ENCODE measurements at places on chromosomes 5 and 9.

DNA sequence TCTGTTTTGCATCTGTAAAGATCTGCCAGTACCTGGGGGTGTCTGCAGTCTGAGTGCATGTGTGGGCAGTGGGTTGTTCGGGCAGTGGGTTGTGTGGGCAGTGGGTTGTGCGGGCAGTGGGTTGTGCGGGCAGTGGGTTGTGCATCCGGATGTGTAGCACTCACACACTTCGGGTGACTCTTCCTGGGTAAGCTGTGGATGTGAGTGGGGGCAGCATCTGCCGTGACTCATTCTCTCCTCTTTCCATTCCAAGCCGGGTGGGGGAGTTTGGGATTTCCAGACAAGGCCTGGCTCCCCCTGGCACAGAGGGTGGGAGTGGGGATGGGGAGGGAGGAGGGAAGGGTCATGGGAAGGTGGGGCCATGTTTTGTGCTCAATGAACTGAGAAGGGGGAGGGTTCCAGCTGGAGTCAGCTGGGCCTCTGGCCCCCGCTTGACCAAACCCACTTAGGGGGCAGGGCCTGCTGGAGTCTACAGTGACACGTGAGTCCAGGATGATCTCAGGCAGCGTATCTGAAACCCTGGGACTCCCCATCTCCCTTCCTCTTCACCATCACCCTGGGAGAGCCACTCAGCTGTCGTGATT, 8.3 kb downstream of the CRB2 start:
- DNase-seq: no peak

- DNase-seq: no peak
These were observed 755.4 kb upstream of the CTNND2 start for GRCh38 chr5:12659686-12660085.

DNA sequence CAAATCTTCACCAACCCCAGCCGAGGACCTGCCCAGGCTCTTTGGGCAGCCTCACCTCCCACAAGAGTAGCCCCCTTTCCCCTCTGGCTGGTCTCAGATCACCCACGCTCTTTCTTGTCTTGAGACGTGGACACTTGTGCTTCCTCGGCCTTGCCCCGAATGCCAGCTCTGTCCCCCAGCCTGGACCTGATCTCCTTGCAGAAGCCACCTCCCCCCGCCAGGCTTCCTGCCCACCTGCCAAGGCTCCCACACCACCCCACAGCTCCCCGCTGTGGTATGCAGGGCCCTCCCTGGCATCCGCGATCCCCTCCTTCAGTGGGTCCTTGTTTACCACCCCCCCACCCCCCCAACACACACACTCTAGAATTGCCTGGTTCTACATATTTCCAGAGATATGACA, 133.7 kb downstream of the ROR2 start:
- DNase-seq: no peak

DNA sequence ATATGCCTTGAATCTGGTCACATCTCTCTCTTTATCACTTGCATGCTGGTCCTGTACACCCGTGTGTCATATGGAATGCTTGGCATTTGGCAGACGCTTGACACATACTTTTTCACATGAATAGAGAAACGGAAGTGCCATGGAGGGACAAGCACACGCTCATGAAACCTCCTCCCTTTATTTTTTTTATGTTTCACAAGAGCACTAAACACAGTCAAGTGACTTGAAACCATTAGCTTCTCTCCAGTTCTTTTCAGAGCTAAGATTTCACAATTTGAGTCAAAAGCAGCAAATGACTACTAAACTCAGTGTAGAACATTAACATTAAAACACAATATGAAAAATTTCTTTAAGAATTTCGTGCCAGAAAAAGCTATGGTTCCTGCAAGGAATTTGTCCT, 151.1 kb downstream of the DOCK2 start:
- no peak for DNase-seq

GRCh38 chr9:137186385-137186784, 2.0 kb downstream of the ANAPC2 start:
- DNase-seq: no peak

DNA sequence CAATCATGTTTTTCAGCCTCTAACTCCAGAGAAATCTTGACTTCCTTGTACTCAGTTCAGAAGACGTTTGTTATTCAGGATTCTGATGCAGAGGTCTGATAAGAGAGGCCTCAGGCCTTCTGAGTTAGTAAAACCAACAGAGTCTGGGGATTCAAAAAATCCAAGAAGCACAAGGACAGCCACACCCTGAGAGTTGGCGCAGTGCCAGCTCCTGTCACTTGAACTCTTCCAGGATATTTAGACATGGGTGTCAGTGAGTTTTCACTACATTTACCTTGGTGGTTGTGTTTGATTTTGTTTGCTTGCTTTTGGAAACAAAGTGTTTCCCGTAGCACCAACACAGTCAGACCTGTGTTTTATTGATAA, 41.6 kb upstream of the PDE8B start:
- DNase-seq: no peak

DNA sequence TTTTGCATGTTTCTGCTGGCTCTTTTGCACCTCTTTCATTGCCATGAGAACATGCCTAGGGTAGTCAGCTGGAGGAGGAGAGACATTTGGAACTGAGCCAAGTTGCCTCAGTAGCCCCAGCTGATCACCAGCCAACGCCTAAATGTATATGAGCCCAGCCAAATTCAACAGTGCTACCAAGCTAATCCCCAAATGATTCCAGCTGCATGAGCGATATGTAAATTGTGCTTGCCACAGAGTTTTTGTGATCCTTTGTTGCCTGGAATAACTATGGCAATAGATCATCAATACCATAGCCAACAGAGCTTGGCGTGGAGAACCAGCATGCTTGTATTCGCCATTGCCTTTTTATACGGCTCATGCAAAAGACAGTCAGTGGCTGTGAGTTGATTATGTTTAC, 110.5 kb downstream of the PRDM6 start:
- no peak for DNase-seq

Measured in stimulated activated CD8-positive, alpha-beta memory T cell treated with anti-CD3 and anti-CD28 coated beads, Interleukin-4, amount 100 ng/mL, for 1 hour (primary cell).